ENCODE measurements at places on chromosomes 2 and 18. TPM values are rescaled to one million over a fixed set of nuclear protein-coding genes. Genes with fewer than 3 reads are reported as not detected.

Gene DNAJC5G
- 4.3 TPM for total RNA-seq

Gene MTX2
- 17.6 TPM for total RNA-seq

Gene MAP3K19
- total RNA-seq = not detected

Gene GKN1
- not detected for total RNA-seq

Gene FAM110C
- 28.9 TPM for total RNA-seq

Gene KYNU
- 2.1 TPM for total RNA-seq

Gene PSMA8
- not detected for total RNA-seq

Gene CDH20
- 2.5 TPM for total RNA-seq

GRCh38 chr18:25144820-25145219, 207.1 kb downstream of the ZNF521 start:
- no peak overlapping the region for H3K27ac ChIP-seq
- H3K4me3 ChIP-seq = no peak overlapping the region
- H3K36me3 ChIP-seq = no peaks in the 10 kb centered on the region
- no peaks in the 10 kb centered on the region for H3K27me3 ChIP-seq
- no peak for DNase-seq

DNA sequence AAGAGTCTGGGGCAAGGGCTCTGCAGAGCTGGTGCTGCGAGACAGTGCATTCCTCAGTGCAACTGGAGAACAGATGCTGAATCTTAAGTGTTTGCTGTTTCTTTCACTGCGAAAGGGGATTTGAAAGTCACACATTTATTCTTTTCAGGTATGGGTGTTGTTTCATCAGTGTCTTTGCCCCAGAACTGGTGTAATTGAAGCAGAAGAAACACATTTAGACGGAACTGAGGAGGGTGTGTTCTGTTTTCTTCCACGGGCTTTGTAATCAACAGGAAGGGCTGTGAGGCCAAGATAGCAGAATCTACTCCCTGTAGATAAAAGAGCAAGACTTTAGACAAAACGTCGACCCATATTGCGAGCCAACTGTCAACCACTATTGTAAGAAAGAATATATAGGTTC, 151.9 kb downstream of the EPHA4 start:
- H3K36me3 ChIP-seq = no peaks in the 10 kb centered on the region
- no peaks in the 10 kb centered on the region for H3K27me3 ChIP-seq
- no peak for DNase-seq
- no peaks in the 10 kb centered on the region for H3K4me1 ChIP-seq

DNA sequence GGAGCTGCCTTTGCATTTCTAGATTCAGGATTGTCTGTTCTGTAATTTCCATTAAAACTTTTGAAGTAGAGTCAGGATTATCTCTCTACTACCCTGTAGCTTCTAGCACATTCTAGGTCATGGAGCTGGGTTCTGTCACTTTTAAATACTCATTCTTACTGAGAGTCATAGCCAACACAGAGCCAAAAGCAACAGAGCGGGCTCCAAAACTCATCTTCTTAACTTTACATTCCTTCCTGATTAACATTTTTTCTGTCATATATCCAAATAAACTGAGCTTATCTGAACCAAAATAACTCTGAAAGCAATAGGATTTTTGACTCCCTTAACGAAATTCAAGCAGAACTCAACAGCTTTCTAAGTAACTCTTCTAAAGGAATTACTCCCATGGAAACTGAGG, 12.9 kb downstream of the PREPL start:
- no peaks in the 10 kb centered on the region for H3K36me3 ChIP-seq
- DNase-seq = no peak
- H3K4me1 ChIP-seq = no peaks in the 10 kb centered on the region
- no peaks in the 10 kb centered on the region for H3K27me3 ChIP-seq
- H3K4me3 ChIP-seq = no peak overlapping the region

- no peak overlapping the region for H3K4me3 ChIP-seq
- DNase-seq = no peak
- H3K27me3 ChIP-seq = no peaks in the 10 kb centered on the region
- H3K4me1 ChIP-seq = no peaks in the 10 kb centered on the region
- H3K27ac ChIP-seq = no peak overlapping the region
- H3K36me3 ChIP-seq = no peaks in the 10 kb centered on the region
These were observed 335.9 kb upstream of the NT5C1B start for GRCh38 chr2:18925296-18925695.

- no peak overlapping the region for H3K27ac ChIP-seq
- no peaks in the 10 kb centered on the region for H3K27me3 ChIP-seq
These were observed 714.6 kb upstream of the LRATD1 start for GRCh38 chr2:13917958-13918357.

- H3K4me3 ChIP-seq = no peak overlapping the region
- H3K4me1 ChIP-seq = no peaks in the 10 kb centered on the region
- DNase-seq = no peak
- no peak overlapping the region for H3K27ac ChIP-seq
These were observed 101.8 kb downstream of the C2orf74 start for GRCh38 chr2:61263830-61264229.

GRCh38 chr2:168345601-168346000, 98.2 kb upstream of the STK39 start:
- no peaks in the 10 kb centered on the region for H3K4me1 ChIP-seq
- H3K36me3 ChIP-seq = no peaks in the 10 kb centered on the region
- DNase-seq = no peak
- no peak overlapping the region for H3K27ac ChIP-seq
- no peaks in the 10 kb centered on the region for H3K27me3 ChIP-seq
- no peak overlapping the region for H3K4me3 ChIP-seq

GRCh38 chr18:57077005-57077765, 69.7 kb upstream of the BOD1L2 start:
- H3K36me3 ChIP-seq = no peaks in the 10 kb centered on the region
- H3K4me1 ChIP-seq = no peaks in the 10 kb centered on the region

DNA sequence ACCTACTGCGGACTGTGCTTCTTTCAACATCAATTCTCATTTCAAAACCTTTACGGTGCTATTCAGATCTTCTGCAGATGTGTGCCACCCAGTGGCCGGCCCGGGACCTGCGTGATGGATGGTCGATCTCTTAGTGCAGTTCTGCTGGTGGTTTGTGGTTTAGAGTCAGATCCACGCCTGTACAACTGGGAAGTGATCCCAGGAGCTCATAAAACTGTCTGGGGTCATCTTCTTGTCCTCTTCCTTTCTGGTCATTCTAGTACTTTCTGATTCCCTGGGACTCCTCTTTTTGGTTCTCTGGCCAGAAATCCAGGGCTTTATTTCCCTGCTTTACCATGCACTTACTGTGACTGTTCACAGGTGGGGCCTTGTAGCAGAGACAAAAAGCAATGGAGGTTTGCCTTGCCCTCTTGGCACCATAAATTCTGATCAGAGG, 15.8 kb upstream of the SELENOI start:
- H3K27me3 ChIP-seq = no peaks in the 10 kb centered on the region
- peak; percentile 87 for DNase-seq
- H3K27ac ChIP-seq = no peak overlapping the region
- H3K36me3 ChIP-seq = no peaks in the 10 kb centered on the region

DNA sequence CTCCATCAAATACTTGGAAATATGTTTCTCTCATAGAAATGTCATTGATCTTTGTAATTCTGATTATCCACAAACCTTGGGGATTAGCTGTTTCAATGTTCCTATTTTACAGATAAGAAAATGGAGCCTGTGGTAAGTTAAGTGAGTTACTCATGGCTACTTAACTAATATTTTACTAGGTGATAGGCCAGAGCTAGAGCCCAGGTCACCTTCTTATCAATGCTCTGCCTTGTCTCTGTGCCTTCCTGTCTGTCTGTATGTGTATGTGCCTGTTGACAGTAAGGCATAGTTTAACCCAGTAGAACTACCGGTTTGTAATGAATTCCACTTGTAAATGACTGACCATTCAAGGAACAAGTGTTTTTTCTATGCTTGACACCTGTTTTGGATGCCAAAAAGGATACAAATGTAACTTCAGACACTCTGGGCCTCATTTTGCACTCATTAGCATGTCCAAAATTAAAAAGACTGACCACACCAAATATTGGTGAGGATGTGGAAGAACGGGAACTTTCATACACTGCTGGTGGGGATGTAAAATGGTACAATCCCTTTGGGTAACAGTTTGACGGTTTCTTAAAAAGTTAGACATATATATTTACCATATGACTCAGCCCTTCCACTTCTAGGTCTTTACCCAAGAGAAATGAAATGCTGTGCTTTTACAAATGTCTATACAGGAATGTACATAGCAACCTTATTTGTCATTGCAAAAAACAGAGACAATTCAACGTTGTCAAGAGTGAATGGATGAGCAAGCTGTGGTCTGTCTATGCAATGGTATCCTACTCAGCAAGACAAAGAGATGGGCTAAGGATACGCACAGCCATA, 19.6 kb upstream of the IL1A start:
- no peaks in the 10 kb centered on the region for H3K36me3 ChIP-seq
- H3K27ac ChIP-seq = no peak overlapping the region
- H3K4me1 ChIP-seq = no peaks in the 10 kb centered on the region
- no peak overlapping the region for H3K4me3 ChIP-seq
- H3K27me3 ChIP-seq = no peaks in the 10 kb centered on the region

DNA sequence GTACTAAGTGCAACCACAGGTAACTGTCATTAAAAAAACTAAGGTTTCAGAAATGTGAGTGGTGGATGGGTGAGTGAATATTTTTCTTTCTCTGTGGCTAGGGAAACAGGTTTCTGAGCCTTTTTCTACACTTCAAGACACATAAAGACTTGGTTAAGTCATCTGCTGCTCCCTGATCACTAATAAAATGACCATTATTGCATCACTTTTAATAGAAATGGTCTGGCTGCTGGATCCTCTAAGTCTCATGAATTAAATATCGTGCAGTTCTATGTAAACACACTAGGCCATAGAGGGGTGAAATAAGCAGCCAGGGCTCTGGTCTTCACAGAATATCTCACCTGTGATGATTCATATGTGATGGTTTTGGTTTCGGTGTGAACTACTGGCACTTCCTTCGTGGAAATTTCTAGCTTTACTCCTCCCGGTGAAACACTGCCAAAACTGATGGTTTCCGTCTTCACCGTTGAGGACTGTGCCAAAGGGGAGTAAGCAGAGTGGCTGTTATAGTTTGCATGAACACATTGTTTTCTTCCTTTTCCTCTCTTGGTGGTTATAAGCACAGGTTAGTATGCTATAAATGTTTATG, 100.4 kb upstream of the ZBTB14 start:
- H3K36me3 ChIP-seq = peaks cover 60% of the 10 kb centered on the region
- DNase-seq = no peak
- no peaks in the 10 kb centered on the region for H3K27me3 ChIP-seq
- H3K4me1 ChIP-seq = no peaks in the 10 kb centered on the region

- no peaks in the 10 kb centered on the region for H3K4me1 ChIP-seq
- no peak for DNase-seq
- no peak overlapping the region for H3K27ac ChIP-seq
- H3K4me3 ChIP-seq = no peak overlapping the region
These were observed 244.2 kb upstream of the RGPD4 start for GRCh38 chr2:107582487-107582886.

DNA sequence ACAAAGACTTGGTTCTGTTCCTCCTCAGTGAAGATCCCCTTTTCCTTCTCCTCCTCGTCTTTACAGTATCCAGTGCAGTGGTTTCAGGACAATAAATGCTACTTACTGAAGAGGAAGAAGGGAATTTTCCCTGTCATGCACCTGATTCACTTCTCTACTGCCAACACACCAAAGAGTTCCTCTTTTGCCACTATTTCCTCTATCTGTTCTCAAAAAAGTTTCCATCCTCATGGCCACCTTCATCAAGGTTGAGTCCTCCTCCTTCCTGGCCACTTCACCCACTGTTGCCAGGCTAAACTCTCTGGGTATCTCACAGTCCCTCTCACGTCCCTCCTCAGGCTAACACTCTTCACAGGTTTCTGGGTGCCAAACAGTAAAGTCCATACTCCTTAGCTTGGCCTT, 41.7 kb downstream of the PLEKHM3 start:
- H3K27me3 ChIP-seq = no peaks in the 10 kb centered on the region
- no peak for DNase-seq
- no peak overlapping the region for H3K27ac ChIP-seq
- H3K4me1 ChIP-seq = no peaks in the 10 kb centered on the region
- no peak overlapping the region for H3K4me3 ChIP-seq
- no peaks in the 10 kb centered on the region for H3K36me3 ChIP-seq

DNA sequence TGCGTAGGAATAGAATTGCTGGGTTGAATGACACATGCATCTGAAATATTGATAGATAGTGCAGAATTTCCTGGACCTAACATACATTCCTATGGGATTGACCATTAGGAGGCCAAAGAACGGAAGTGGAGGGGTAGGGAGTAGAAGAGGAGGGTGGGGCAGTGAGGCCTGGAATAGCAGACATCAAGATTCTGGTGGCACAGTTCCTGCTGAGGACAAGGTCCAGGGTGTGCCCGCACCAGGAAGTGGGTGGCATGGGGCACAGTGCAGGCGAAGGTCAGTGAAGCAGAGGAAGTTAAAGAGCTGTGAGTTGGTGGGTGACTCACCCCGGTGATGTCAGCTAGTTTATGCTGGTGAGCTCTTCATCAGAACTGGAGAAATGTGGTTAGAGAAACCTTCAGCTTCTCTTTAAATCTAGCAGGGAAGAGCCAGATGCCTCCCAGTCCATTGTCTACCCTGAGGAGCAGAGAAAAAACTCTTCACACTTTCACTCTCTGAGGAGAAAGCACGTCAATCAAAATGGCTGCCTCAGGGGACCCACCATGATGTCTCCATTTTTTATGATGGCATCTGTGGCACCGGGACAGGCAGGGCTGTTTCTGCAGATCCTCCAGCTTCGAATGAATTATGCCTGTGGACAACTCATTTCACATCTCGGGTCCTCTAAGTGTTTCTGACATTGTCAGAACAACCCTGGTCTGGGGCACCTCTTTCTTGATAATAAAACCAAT, 55.9 kb upstream of the CTLA4 start:
- H3K27me3 ChIP-seq = no peaks in the 10 kb centered on the region
- peak; percentile 95 for DNase-seq
- H3K36me3 ChIP-seq = no peaks in the 10 kb centered on the region
- peaks cover 14% of the 10 kb centered on the region for H3K4me1 ChIP-seq
- H3K27ac ChIP-seq = no peak overlapping the region

GRCh38 chr2:205822579-205822978, 140.3 kb downstream of the NRP2 start:
- H3K4me3 ChIP-seq = no peak overlapping the region
- no peaks in the 10 kb centered on the region for H3K4me1 ChIP-seq
- H3K27me3 ChIP-seq = no peaks in the 10 kb centered on the region
- no peaks in the 10 kb centered on the region for H3K36me3 ChIP-seq
